Activated CD8-positive, alpha-beta memory T cell treated with anti-CD3 and anti-CD28 coated beads for 1 hour (primary cell): ENCODE measurements at places on chromosomes 1 and 21.

DNA sequence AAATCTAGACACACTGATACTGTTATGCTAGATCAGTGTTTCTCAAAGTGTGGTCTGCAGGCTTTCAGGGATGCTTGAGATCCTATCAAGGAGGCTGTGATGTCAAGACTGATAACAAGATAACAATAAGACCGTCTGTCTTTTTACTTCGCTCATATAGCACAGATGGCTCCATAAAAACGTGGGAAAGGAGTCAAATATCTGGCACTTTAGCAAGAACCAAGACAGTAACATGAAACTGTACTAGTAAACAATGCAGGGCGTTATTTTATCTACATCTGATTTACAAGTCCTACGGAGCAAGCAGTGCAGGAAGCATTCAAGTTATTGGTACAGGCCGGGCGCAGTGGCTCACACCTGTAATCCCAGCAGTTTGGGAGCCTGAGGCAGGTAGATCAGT lies 3.6 kb upstream of the SPRR3 start:
- DNase-seq, result no peak

- no peak for DNase-seq
Observed at GRCh38 chr1:87330885-87331364, 2.2 kb downstream of the LMO4 start.

DNA sequence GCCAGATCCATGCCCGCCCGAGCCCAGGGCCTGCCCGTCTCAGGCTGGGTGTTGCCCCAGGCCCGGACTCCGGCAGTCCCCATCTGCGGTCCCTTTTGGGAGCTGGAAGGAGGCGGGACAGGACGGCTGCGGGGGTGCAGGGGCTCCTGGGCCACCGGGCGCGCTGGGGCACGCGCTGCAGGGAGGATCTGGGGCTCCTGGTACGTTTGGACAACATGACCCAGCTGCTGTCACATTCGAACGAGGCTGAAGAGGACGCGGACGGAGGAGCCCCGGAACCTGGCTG lies 6.6 kb upstream of the CALML6 start:
- no peak for DNase-seq

DNA sequence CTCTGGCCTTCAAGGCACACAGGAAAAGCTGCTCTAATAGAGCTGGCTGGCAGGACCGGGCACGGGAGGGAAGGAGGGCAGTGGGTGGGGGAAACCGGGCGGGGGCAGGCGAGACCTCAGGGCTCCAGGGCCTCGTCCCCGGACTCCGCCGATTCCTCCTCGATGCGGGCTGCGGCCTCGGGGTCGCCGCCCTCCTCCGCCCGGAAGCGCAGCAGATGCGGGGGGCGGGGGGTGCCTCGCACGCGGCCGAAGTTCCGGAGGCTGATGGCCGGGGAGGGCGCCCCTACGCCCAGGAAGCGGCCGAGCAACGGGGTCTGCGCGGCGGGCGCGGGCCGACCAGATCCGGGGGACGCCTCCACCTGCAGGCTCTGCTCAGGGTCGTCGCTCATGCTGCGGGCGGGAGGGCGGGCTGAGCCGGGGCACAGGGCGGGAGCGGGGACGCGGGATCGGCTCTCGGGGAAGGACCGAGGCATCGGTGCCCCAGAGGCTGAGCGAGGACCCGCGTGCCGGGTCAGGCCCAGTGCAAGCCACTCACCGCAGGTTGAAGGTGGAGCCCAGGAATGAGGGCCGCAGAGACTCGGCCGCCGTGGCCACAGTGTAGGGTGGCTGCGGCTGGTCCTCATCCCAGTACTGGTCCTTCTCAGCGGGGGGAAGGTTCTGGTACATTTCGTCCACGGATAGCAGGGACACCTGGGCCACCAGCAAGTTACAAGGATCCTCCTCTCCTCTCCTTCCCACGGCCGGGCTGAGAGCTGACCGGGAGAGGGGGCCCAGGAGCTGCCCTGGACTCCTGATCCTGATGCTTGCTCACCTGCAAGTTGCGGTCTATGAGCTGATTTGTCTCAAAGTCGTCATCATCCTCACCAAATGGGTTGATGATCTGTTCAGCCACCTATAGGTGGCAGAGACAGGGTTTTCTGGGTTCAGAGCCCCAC lies 3.6 kb downstream of the BEST4 start:
- no peak for DNase-seq

GRCh38 chr21:43572446-43572845 lies 86.8 kb downstream of the HSF2BP start:
- DNase-seq, result no peak

DNA sequence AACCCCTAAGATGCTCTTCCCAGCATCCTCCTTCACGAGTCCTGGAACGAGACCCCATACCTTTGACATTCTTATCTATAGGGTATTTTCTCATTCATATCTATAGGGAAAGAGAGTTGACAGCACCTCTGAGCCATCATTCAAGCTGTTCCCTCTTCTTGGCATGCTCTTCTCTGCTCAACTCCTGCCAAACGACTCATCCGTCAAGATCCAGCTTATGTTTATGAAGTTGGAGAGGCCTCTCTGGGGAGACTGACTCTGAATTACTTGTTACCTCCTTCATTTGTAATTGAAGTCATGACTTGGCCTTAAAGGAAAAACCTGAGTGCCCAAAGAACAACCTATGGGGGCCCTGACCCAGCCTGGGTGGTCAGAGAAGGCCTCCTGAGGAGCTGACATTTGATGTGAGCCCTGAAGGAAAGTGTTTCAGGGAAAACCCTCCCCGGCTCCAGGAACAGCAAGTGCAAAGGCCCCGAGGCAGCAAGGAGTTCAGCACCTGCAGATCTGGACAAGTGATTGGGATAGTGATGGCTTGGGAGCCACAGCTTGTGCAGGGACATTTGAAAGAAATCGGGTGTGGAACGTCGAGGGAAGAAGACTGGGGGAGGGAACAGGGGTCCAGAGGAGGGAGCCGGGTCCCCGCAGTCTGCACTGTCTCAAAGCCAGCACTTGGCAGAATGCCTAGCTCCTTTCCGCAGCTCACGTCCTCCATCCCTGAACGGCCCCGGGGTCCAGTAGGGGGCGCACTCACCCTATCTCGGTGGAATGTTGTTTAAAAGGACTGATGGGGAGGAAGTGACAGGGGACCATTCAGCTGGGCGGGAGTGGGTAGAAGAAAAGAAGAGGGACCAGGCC lies 14.0 kb upstream of the CDA start:
- peak; percentile 34 for DNase-seq

DNA sequence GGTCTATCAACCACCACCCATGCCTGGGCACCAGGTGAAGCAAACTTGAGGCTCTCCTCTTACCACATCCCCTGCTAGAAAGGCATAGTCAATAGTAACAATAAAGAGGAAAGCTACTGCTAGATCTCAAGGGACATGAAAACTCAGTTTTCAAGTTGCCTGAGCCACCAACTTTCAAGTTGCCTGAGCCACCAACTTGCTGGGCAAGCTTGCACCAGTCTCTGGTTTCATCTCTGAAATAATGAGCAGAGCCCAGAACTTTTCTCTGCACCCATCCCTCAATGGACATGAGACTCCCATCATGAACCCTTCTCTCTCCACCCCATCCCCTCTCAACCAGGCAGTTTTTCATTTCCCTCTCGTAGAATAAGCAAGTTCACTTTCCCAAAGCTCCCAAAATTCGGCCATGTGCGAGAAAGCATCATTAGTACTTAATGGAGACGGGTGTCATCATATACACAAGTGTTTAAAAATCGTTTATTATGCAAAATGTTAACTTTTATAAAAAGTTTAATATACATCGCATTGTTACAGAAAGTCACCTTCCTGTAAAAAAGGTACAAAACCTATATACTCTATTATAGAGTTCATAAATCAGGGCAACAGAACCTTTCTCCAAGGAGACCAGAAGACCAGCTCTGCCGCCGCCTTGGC lies 1.7 kb downstream of the ID3 start:
- no peak for DNase-seq

DNA sequence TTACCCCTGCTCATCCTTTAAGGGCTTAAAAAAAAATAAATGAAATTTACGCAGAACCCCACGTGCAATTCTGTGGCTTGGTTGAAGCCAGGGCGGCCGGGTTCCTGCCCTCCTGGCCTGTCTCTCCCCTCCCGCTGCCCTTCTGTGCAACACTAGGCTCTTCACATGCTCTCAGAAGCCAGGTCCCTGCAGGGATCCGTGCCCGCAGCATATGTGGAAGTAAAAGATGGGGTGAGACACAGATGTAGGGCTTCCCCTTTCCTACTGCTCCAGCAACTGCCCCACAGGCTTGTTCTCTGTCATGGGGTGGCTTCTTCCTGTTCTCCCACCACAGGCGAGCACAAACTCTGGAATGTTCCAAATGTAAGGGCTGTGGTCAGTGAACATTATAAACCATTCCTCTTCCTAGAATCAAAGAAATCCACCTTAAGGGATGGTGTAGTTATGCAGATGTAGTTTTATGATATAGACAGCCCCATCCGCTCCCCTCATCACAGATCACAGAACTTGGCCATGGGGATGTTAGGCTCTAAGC lies 535.4 kb downstream of the KIF26B start:
- no peak for DNase-seq

- no peak for DNase-seq
Observed at GRCh38 chr1:8276173-8276914, 41.6 kb upstream of the SLC45A1 start.

DNA sequence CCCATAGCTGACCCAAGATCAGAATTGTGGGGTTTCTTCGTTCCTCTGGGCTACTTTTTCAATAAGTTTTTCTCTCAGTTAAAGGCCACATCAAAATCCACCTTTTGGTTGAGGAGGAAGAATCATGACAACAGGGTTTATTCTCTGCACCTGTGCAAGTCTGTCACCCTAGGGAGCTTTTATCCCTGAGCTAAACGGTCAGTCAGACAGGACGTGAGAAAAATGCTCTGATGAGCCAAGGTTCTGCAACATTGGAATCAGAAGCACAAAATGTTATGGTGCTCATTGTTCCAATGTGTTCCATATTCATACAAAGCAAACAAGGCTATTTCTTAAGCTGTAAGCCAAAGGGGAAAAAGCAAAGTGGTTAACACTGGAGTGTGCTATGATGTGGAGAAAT lies 7.4 kb upstream of the ERICH3 start:
- no peak for DNase-seq

DNA sequence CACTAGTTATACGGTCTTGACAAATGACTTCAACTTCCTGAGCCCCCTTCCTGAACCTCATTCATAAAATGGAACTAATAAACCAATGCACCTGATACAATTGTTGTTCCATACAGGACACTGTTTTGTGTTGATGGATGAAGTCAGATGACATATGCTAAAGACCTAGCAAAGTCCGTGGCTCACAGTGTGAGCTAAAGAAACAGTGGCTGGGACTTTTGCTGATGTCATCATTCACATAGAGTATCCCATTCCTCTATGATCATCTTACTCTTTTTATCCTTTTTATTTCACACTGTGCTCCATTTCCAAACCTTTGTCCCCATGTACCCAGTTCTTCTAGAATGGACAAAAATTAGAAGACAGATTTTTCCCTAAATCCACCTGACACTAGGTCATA lies 83.7 kb upstream of the KAZN start:
- DNase-seq, result no peak

DNA sequence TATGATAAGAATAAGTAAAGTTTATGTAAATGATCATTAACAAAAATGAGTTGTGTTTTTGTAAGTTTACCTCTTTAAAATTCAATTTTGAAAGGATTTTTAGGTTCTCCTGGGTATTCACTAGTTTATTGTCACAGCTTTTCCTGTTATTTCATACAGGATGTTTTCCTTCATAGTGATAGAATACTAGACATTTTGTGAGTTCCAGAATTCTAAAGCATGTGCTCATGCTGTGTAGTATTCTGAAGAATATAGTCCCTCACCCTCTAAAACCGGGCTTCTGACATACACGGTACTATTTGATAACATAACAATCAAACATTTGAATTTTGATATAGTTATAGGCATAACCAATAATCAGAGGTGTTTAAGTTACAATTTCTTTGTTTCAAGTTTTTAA lies 10.7 kb downstream of the LRRC8C start:
- no peak for DNase-seq

DNA sequence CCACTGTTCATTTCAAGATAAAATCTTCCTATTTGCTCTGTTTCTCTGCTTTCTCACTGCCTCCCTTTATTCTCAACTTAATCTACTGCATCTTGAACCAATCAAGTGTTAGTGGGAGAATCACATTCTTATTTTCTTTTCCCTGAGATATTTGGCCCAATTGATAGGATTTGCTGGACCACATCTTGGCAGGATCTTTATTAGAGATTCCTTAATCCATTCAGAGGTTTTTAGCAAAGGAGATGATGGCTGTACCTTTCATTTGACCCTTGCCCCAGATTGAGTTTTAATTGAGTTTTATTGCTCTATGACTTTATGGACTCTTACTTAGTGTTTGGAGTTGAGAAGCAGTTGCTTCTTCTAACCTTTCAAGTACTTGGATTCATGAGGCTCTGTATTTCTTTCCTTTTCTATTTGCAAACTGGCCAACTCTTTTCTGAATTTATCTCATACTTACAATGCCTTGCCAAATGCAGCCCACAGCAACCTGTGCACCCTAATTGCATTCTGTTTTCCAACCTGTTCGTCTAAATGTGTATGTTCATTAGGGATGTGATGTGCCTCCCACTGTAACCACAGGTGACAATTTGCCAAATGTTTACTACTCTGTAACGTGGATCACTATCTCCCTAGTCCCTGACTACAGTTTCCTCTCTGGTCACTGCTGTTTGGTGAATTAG lies 274.8 kb upstream of the KAZN start:
- no peak for DNase-seq

DNA sequence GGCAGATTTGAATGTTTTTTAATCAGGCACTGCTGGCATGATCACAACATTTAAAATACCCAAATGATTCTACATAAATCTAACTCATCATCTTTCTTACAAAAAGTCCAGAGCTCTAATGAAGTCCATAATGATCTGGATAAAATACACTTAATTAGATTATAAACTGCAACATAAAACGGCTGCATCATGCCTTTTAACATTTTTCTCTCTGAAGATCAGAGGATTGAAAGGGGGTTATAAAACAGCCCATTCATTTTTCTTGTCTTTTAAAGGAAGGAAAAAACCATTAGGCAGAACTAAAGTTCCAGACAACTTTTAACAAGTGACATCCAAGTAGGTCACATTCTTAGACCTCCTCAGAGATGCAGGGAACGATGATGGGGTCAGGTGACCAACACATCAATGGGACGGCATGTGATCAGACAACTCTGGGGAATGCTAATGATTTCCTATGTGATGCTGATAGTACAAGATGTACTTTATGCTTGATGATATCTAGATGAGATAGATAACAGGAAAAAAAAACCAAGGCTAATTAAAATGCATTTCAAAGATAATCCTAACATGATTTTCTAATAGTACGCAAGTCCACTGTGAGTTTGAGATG lies 455.1 kb downstream of the SMYD3 start:
- no peak for DNase-seq
